Activated CD4-positive, alpha-beta T cell treated with anti-CD3 and anti-CD28 coated beads for 36 hours (primary cell): ENCODE measurements at places on chromosomes 16 and 17. TPM values are rescaled to one million over a fixed set of nuclear protein-coding genes. Genes with fewer than 3 reads are reported as not detected.

DNA sequence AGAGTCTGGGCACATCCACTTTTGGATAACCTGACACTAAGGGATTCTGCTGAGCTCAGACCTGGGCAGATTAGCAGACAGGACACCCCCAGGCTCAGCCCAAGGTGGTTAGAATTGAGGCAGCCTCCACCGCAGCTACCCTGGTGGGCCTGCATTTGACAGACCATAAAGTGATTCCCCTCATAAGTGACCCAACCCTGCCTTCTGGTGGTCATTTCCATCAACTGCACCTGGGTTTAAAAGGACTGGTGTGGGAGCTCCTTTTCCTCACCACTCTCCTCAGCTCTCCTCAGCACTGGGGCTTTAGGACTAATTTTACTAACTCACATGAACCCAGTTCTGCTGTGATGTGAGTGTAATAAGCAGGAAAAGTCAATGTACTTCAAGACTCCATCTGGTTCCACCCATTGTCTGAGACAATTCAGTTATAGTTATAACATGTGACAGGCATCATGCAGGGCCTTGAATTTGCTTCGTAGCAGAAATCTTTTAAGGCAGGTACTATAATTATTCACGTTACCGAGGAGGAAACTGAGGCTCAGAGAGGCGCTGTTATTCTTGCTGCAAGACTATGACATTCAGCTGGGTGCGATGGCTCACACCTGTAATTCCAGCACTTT, 42.5 kb downstream of the MYH3 start:
- peaks cover 2% of the 10 kb centered on the region for H3K27me3 ChIP-seq
- H3K36me3 ChIP-seq = no peaks in the 10 kb centered on the region
- H3K27ac ChIP-seq = no peak overlapping the region
- H3K4me1 ChIP-seq = no peaks in the 10 kb centered on the region
- no peak overlapping the region for H3K4me3 ChIP-seq
- DNase-seq = peak; percentile 32

- H3K27me3 ChIP-seq = no peaks in the 10 kb centered on the region
- no peak overlapping the region for H3K27ac ChIP-seq
- DNase-seq = no peak
- peaks cover 4% of the 10 kb centered on the region for H3K4me1 ChIP-seq
- no peak overlapping the region for H3K4me3 ChIP-seq
These were observed 189.8 kb downstream of the CEP112 start for GRCh38 chr17:66002063-66002585.

GRCh38 chr17:70011750-70012149, 63.3 kb upstream of the KCNJ16 start:
- DNase-seq = no peak
- no peaks in the 10 kb centered on the region for H3K27me3 ChIP-seq
- no peaks in the 10 kb centered on the region for H3K36me3 ChIP-seq
- H3K4me1 ChIP-seq = no peaks in the 10 kb centered on the region

GRCh38 chr17:75288770-75289114, 491 bp downstream of the SLC25A19 start:
- H3K4me1 ChIP-seq = peaks cover 26% of the 10 kb centered on the region
- peak overlapping the region; percentile 100 for H3K27ac ChIP-seq
- H3K27me3 ChIP-seq = no peaks in the 10 kb centered on the region
- peak overlapping the region; percentile 86 for H3K4me3 ChIP-seq
- peak; percentile 70 for DNase-seq
- peaks cover 35% of the 10 kb centered on the region for H3K36me3 ChIP-seq

DNA sequence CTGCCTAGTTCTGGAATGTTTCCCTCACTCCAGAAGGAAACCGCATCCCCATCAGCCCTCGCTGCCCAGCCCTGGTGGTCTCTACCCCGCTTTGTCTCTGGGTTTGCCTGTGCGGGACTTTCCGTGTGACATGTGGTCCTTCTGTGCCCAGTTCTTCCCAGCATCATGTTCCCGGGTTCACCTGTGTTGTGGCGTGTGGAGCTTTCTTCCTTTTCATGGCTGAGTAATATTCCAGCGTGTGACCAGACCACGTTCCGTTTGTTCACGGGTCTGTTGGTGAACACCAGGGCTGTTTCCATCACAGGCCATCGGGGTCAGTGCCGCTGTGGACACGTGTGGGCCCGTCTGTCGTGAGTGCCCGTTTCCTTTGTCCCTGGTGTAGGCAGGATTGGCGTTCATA, 32.1 kb downstream of the CACNA1H start:
- no peaks in the 10 kb centered on the region for H3K36me3 ChIP-seq
- no peak for DNase-seq
- no peak overlapping the region for H3K27ac ChIP-seq
- H3K4me1 ChIP-seq = no peaks in the 10 kb centered on the region
- no peak overlapping the region for H3K4me3 ChIP-seq

Gene SLC6A4
- not detected for total RNA-seq

Gene MAZ
- 306 TPM for total RNA-seq

Gene RNF167
- 147 TPM for total RNA-seq

Gene ACSM5
- not detected for total RNA-seq

Gene PYDC1
- not detected for total RNA-seq
